ENCODE measurements at places on chromosomes 4 and X.

DNA sequence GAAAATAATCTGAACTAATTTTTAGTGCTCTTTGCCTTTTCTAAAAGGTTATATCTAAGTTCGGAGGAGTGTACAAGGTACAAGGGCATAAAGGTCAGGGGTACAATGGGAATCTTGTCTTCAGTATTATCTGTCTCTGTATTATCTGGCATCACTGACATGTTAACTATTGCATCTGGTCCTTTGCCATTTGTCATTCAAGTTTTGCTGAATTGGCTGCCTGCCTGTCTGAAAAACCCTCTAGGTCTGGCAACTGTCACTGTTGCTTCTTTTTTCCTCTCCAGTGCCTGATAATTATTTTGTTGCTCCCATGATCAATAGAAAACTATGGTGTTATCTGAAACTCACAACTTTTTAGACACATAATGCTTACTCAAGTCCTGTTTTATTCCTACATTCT, 112.5 kb upstream of the STK26 start:
- DNase-seq = no peak

DNA sequence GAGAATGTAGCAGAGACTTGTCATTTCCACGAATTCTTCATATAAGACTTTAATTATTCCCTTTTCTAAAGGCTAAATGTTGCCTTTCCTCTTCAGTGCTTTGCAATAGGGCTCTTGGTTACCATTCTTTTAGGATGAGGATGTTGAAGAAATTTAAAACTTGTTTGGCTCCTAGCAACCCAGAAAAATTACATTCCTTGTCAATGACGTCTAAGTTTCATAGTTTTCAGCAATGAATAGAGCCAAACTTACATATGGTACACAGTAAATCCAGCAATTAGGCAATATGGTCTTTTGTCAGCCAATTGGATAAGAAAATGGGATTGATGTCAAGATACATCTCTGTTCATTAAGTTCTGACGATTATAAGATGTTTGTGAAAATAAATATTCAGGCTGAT, 1639.6 kb upstream of the PCDH10 start:
- DNase-seq = no peak

GRCh38 chr4:23779839-23780238, 110.0 kb downstream of the PPARGC1A start:
- DNase-seq = no peak

DNA sequence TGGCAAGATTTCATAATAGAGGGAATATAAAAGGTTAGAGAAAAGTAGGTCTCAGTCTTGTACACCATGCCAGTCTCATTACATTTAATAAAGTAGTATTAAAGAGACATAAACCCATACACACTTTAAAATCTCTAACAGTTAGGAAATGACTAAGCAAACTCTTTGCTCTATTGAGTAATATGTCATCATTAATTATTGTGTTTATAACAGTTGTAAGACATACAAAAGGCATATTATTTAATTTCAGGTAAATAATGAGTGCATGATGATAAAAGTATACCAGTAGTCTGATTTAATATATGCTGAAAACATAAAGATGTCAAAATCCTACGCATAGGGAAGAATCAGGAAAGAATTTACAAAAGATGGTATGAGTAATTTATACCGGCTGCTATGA, 31.0 kb upstream of the FGG start:
- DNase-seq = no peak

DNA sequence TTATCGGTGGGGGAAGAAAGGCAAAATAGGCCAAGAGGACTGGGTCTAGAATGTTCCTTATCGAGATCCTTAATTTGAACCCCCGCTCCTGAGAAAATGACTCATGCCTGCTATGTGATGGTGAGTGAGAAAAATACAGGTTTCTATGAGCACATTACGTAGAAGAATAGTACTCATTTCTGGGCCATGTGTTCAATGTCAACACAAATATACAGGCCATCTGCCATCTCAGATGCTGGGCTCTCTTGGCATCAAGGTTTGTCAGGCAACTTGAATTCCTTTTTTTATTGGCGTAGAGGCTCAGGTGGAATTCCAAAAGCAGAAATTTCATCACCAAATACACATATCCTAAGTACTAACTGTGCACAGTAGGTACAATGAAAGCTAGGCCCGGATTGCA, 81.4 kb upstream of the TRIM2 start:
- no peak for DNase-seq

GRCh38 chr4:14961292-14961691, 41.0 kb upstream of the CPEB2 start:
- DNase-seq = no peak

- no peak for DNase-seq
Measured at GRCh38 chr4:157977086-157977485, 195.7 kb downstream of the GASK1B start.

GRCh38 chr4:80751200-80751599, 279.3 kb upstream of the BMP3 start:
- no peak for DNase-seq

DNA sequence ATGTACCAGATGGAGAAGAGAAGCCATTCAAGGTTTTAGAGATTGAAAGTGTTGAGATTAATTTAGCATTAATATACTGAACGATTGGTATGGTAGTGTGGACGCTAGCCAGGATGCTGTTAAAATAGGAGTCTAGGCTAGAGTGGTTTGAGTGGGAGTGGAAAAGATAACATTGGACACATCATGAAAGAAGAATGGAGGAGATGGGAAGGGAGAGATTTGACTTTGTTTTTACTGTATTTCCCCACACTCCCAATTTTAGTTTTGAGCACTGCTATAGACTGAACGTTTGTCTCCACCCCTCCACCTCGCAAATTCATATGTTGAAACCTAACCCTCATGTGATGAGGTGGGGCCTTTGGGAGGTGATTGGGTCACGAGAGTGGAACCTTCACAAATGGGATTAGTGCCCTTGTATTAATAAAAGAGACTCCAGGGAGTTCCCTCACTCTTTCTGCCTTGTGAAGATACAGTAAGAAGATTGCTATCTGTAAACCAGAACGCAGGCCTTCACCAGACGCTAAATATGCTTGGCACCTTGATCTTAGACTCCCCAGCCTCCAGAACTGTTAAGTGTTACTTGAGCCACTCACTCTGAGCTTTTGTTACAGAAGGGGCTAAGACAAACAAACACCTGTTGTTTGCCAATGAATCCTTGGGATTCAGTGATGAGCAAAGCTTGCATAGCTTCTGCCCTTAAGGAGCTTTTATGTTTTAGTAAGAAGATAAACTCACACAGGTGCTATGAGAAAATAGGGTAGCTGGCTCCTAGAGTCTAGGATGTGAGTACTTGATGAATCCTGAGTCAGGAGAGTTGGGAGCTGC, 25.8 kb downstream of the USP9X start:
- DNase-seq = no peak

DNA sequence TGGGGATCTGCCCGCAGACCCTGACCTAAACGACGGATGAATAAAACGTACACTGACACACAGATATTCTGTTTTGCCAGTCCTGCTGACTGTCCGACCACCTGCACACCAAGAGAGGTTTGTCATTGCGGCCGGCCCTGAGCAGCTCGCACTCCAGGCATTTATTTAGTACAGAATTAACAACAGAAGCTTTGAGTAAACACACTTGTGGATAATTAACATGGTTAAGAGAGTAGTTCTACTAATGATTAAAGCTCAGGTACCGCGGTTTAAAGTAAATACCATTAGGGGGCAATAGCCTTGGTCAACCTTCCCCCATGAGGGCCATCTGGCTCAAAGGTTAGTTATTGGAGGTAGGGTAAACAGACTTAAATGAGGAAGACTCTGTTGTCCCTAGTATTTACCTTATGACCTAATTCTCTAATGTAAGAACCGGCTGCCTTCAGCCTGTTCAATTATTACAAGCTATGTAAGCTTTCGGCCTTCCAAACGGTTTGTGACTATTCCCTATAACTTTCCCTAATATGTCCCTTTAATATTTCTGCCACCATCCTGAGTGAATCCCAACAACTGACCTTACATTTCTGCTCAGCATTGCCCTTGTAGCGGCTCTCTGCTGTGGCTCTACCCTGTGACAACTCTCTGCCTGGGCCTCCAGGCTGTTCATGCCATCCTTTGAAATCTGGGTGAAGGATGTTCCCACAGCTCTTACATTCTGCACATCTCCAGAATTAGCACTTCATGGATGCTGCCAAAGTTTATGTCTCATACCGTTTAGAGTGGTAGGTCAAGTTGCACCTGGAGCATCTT, 46.9 kb upstream of the SYTL5 start:
- DNase-seq = no peak
